ENCODE measurements at places on chromosomes 1 and 21. TPM values are rescaled to one million over a fixed set of nuclear protein-coding genes. Genes with fewer than 3 reads are reported as not detected.

DNA sequence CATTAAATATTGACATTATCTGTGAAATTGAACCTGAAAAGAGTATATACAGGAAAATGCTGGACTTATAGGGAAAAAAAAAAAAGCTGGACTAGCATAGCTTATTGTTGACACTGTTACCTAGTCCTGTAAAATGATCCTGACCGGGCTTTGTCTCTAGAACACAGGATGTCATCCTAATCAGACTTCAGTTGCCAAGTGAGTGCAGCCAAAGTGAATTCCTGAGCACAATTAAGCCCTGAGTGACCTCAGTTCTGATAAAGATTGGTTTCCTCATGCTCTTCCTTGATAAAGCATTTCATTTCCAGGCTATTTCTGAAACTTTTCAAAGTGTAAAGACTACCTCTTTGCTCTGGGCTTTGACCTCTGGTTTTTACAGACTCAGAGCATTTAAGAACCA, 19.8 kb downstream of the SELP start:
- no peak for ATAC-seq

- no peak for ATAC-seq
These were observed 17.0 kb upstream of the KCNA10 start for GRCh38 chr1:110535985-110536384.

GRCh38 chr1:207666342-207666741, 21.4 kb downstream of the CR1L start:
- no peak for ATAC-seq

DNA sequence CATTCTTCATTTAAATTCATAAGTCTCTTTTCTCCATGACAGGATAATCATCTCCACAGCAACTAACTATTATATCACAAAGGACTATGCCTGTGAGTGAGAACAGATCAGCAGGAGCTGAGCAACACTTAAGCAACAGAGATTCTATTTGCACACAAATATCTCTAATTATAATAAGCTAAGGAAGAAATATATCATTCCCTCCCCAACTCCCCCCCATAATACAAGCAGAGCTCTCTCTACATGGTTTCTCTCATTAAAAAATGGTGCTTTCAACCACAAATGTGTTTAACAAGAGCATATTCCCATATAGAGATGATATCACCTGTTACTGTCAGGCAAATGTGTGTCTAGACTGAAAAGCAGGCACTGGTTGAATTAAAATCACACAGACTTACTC, 34.5 kb upstream of the NIBAN1 start:
- ATAC-seq, result no peak

DNA sequence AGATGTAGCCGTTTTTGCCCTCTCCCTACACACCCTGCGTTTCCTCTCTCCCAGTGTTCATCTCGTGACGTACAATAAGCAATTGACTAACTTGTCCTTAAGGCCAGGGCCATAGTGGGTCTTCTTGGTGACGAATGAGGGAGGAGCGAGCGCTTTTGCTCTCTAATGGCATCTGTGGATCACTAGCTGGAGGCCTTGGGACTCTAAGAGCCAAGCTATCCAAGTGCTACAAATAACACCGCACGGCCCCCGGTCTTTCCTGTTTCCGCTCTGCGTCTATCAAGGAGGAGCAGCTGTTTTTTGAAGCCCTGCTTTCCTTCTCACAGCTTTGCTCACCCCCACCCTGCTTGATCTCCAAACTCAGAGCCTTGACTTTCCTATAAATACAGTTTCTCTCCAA, 25.2 kb downstream of the EVA1C start:
- no peak for ATAC-seq

DNA sequence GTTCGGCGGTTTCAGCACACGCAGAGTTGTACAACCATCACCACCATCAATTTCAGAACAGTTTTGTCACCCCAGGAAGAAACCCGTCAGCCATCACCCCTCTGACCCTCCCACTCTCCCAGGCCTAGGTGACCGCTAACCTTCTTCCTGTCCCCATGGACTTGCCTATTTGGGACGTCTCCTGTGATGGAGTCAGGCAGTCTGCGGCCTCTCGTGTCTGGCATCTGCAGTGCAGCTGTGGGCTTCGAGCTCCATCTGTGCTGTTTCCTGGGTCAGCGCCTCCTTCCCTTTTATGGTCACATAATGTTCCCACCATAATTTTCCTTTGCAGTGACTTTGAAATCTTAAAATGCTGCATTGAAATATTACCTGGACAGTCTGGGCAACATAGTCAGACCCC, 24.4 kb downstream of the SLC45A1 start:
- ATAC-seq, result no peak

DNA sequence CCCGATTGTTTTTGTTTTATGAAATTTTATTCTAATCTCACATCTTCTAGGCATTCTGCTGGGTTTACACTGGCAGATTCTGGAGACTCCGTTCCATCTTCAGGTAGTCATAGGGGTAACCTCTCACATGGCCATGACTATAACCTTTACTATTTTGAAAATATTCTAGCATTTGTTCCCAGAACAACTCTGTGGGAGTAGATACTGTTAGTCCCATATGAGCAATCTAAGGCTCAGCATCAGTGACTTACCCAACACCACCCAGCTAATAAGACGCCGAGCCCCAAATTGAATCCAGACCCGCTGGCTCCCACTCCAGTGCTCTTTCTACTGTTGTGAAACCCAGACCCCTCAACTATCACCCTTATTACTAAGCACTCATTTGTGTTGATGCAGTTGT, 9.8 kb downstream of the ADAMTS4 start:
- no peak for ATAC-seq

DNA sequence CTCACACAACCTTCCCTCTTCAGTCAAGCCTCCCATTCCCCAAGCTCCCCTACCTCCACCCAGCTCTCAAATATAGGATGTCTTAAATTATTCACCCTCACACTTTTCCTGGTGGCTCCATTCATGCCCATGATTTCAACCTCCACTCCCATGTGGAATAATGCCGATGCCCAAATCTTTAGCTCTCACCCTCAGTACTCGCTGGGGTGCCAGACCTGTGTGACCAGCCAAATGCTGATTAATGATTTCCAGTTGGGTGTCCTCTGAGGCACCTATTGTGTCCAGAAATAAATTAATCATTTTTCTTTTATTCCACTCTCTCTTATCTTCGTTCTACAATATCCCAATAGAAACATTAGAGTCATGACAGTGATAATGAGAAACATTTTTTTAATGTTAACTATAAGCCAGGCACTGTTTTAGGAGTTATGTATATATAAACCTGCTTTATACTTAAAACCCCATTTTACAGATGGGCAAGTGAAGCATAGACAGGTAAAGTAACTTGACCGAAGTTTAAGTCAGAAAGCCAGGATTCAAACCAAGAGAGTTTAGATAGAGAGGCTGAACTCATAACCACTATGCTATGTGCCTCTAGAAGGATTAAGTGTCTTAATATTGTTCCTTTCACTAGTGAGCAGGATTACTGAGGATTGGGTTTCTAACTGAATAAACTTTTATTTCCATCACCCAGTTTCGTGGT, 209.7 kb downstream of the DUSP10 start:
- no peak for ATAC-seq

- ATAC-seq, result peak; percentile 64
These were observed 1039.4 kb upstream of the B3GALT2 start for GRCh38 chr1:194225821-194226220.

DNA sequence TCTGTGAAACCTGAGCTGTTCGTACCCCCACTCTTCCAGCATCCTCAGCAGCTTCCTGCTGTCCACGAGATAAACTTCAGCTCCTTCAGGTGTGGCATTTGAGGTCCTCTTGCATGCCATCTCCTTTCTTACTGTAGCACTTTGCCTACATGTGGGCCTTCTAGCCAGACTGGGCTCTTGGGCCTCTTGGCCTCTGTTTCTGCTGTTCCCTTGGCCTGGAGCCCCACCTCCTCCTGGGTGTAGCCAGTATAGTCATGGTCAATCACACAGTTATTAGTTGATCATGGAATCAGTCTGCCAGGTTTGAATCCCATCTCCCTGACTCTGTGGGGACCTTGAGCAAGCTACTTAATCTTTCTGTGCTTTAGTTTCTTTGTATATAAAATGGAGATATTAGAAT, 26.4 kb downstream of the TMEM53 start:
- ATAC-seq, result no peak

DNA sequence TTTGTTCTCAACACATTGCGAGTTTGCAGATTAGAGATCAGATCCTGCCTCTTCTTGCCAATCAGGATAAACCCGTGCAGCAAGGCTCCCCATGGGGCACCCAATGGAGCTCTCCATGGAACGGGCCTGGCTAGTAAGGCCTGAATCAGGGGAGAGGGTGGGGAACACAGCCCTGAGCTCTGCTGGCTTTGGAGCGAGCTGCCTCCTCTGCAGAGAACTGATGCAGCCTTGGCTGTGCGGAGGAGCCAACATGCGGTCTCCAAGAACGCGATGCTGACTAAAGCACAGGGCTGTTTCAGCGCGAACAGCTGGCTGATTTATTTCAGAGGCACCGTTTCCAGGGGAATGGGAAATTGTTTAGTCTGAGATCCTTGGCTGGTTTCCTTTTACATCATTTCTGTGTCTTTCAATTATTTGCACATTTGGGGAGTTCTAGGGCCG, 139.7 kb downstream of the TSEN15 start:
- no peak for ATAC-seq

DNA sequence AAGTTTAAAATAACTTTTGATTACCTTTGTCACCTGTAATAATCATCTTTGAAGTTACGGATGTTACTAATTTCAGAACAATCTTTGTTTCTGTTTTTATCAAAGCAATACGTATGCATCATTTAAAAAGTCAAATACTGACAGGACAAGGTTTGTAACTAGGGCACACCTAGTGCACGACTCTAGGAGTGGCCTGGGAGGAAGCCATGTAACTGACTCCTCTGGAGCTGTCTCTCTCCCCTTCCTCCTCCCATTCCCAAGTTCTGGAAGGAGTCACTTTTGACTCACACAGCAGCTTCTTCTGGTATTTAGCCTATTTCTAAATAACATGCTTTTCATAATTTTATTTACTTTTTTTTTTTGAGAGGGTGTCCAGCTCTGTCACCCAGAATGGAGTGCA, 11.8 kb upstream of the RAP1GAP start:
- peak; percentile 74 for ATAC-seq

GRCh38 chr1:154913273-154913672, 23.2 kb downstream of the PMVK start:
- ATAC-seq, result no peak

Gene DIPK1A
- 6.5 TPM for total RNA-seq

Gene CHIA
- not detected for total RNA-seq

Gene MSH4
- total RNA-seq, result 0.32 TPM

Gene CD1B
- total RNA-seq, result not detected

Gene SGIP1
- not detected for total RNA-seq

Measured in activated T-helper 17 cell treated with anti-CD3 and anti-CD28 coated beads, Interleukin-2, amount 50 U/mL, for 72 hours (primary cell).